Suprapubic skin (tissue), 4 donors: ENCODE measurements at places on chromosomes 5 and 9.

DNA sequence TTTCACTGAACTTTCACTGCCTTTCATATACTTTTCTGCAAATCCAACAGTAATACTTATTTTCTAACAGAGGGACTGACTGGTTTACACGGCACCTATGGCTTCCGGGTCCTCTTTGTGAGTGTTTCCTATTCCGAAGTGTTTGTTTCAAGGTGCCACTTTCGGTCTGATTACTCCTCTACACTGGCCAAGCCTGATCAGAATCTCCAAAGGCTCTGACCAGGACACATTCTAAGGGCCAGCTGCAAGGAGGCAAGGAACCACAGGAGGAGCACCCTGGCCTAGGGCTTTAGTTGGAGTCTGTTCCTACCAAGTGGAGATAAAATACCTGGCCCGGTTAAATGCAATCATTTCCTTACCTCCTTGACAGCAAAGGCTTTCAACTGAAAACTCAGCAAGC is 132.1 kb downstream of the GLIS3 start:
- no peak for DNase-seq

GRCh38 chr9:133421615-133422542 is at the start of gene ADAMTS13:
Gene ADAMTS13 (plus strand): TSS chr9:133422367. CDS start chr9:133422444, 77 bp downstream.
- no peak for DNase-seq

- DNase-seq: no peak
Observed at GRCh38 chr5:55841976-55842375, 9.2 kb upstream of the IL31RA start.

DNA sequence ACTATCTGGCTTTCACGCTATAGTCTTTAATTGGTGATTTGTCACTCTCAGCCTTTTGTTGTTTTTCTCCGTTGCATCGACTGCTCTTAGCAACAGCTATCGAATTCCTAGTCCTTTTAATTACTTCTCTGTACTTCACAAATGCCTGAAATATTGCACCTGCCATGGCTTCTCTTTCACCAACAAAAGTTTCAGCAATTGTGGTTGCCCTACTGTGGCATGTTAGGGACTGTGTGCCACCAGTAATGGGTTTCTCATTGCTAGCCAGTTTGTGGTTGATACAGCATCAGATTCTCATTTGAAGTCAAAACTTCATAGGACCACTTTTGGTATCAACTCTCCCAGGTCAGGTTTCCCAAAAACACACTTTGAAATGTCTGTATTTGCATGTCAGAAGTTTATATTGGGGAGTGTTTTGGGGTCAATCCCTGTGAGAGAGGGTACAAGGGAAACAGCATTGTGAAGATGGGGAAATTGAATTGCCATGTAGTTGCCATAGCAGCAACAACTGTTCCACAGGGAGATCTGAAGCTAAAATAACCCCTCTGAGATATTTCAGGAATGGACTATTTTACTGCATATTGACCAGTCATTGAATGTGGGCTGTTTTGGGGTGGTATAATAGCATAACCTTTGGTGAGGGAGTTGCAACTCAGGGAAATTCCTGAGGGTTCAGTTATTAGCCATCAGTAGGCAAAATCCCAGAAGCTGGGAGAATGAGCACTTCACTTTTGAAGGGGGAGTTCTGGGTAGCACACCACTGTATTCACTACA is 99.2 kb downstream of the WDR70 start:
- no peak for DNase-seq

DNA sequence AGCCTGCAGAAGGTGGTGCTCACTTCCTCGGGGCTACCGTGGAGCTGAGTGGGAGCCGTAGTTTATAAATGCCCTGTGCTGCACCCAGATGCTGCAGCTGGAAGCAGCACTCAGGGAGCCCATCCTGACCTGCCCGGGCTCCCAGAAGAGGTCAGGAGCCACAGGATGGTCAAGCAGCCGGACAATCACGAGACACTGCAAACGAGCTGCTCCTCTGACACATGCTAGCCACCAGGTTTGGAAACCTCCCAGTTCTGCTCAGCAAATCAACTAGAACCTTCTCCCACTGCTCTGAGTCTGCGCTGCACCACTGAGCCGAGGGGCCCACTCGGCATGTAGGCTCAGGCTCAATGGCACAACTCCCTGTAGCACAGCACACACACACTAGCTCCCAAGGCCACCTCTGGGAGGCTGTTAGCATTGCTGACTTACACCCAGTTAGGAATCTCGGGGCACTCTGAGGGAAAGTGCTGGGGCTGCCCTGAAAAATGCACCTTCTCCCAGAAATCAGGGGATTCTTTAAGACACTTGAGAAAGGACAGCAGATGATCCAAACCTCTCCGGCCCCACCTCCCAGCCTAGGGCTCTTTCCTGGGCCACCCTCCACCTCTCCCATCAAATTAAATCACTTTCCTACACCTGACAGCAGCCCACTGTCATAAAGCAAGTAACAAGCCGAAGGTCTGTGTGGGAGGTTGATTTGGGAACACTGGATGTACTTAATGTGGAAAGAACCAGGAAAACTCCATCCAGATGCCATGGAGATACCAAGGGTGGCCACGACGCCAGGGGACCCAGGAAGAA is 59.1 kb downstream of the PSMB7 start:
- no peak for DNase-seq

DNA sequence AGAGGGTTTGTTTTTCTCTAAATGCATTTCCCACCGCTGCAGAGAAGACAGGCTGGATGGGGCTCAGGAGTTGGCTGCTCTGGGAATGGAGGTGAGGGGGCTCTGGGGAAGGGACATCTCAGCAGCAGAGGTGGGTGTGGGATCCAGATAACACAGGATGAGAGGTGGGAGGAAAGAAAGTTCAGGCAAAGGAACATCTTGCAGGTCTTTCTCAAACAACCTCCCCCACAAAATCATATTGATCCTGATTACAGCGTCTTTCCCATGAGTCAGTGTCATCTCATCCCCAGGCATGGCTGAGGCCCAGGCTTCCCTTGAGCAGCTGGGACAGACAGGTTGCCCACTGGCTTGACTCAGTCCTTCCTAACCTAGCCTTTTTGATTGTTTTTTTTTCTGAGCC is 11.3 kb upstream of the ACSL6 start:
- no peak for DNase-seq

DNA sequence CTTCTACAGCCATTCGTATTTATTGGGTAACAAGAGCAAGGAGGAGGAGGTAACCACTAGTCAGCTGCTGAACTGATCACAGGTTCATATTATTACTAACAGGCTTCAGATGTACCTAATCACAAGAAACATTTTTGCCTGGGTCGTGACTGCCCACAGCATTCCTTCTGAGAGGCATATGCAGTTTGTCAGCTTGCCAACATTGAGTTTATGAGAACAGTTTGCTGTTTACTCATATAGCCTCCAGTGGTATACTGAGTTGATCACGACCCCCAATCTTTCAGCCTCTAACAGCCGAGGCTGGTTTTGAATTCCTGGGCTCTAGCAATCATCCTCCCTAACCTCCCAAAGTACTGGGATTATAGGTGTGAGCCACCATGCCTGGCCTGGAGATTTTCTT is 693.6 kb downstream of the TLE1 start:
- no peak for DNase-seq

- no peak for DNase-seq
Observed at GRCh38 chr5:163551156-163551555, 45.7 kb downstream of the MAT2B start.

DNA sequence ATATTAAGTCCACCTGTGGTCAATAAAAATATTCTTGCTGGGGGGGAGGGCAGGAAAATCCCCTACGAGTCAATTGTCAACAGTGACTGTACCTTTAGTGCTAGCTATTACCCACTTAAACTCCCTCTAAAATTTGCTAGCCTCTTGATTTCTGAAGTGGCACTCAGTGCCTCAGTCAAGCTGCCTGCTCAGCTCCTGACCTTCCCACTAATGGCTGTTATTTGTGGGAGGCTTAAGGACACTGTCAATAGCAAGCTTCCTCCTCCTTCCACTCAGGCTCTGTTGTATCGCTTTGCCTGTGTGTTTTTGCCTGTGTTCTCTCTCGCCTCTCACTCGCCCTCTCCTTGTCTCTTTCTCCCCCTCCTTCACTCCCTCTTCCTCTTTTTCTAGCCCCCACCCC is 140.8 kb downstream of the BNC2 start:
- DNase-seq: no peak

DNA sequence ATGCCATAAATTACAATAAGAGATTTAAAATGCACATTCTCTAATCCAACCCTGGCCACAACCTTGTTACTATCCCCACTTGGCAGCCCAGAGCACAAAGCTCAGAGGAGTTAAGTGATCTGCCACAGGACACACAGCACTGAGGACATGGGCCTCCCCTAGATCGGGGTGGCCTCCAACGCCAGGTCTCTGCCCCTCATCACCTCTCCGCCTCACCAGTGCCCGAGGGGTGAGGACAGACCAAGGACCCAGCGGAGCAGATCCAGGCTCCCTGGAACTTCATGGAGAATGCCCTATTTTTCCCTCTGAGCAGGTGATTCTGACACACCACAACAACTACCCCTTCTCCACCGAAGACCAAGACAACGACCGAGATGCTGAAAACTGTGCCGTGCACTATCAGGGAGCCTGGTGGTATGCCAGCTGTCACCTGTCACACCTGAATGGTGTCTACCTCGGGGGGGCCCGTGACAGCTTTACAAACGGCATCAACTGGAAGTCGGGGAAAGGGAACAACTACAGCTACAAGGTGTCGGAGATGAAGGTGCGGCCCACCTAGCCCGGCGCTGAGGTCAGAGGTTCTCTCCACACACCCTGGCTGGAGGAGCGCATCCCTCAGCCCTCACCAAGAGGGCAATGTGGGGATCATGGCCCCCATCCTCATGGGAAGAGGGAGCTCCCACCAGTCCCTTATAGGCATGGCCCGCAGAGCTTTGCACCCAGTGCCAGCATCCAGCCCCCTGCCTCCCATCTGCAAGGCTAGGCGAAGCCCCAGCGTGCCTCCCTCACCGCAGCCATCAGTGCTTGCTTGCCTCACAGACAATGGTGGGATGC is 12.5 kb upstream of the FCN2 start:
- DNase-seq: peak; percentile 60

DNA sequence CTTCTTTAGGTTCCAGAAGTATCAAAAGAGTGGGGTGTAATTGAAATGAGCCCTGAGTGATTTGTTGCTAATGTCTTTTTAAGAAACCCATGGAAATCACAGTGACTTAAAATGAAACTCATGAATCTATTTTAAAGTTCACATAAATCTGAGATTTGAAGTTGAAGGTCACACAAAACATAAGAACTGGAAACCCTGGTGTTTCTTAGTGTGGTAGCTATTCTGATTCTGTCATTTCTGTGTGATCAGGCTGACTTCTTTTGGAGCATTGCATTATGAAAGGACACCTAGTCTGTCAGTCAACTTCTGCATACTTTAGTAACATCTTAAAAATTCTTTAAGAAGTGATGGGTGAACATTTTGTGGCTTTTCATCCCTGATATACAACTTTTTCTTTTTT is 448.8 kb downstream of the TLE4 start:
- DNase-seq: no peak

DNA sequence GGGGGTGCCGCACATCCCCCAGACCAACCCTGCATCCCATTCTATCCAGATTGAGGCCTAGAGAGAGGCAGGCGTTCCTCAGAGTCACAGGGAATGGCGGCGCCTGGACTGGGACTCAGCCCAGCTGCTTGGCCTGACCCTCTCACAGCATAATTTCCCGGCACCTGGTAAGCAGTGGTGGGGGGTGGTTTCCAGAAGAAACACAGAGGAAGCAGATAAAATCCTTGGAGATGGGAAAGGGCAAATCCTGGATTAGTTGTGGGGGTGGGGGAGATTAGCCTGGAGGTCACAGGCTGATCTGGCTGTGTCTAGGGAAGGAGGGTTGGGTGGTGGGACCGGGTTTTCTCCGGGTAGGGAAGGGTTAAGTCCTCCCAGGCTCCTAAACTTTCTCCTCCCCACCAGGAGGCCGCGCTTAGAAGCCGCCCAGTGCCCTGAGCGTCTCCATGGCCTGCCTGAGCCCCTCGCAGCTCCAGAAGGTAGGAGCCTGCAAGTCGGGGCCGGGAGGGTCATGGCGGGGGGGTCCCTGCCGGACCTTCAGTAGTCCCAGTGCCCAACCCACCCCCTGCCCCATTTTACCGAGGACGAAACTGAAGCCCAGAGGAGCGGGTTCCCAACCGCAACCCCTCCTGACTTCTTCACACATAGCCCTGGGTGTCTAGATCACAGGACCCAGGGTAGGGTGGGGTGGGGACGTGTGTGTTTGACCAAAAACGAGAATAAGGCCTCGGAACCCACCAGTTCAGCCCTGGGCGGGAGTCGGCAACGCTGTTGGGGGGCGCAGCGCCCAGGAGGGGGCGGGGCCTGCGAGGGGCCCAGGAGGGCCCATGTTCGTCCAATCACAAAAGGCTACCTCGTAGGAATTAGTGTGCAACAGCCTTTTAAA is 1.3 kb downstream of the PHYHD1 start:
- no peak for DNase-seq

- DNase-seq: no peak
Observed at GRCh38 chr5:79330071-79330470, 94.1 kb downstream of the JMY start.

- peak; percentile 70 for DNase-seq
Observed at GRCh38 chr5:157106630-157107461, 2.0 kb downstream of the HAVCR2 start.

- no peak for DNase-seq
Observed at GRCh38 chr5:148586796-148587195, 67.5 kb downstream of the HTR4 start.

- peak; percentile 44 for DNase-seq
Observed at GRCh38 chr9:114096041-114096511, 3.0 kb downstream of the KIF12 start.

DNA sequence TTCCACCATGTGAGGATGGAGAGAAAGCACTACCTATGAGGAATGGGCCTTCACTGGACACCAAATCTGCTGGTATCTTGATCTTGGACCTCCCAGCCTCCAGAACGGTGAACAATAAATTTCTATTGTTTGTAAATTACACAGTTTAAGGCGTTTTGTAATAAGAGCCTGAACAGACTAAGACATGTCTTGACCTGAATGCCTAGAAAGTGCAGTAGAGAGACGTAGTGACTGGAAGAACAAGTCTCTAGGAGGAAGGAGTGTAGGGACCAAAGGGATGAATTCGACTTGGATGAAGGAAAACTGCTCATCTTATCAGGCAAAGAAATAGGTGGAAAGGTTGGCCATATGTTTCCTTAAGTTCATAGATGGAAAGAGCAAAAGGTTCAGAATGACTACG is 309.8 kb upstream of the RGMB start:
- DNase-seq: no peak
